Stimulated activated CD4-positive, alpha-beta T cell treated with anti-CD3 and anti-CD28 coated beads, Interleukin-12 subunit alpha, Interleukin-12 subunit beta, amount 100 ng/mL, for 4 hours (primary cell): ENCODE measurements at places on chromosomes 5 and 9.

DNA sequence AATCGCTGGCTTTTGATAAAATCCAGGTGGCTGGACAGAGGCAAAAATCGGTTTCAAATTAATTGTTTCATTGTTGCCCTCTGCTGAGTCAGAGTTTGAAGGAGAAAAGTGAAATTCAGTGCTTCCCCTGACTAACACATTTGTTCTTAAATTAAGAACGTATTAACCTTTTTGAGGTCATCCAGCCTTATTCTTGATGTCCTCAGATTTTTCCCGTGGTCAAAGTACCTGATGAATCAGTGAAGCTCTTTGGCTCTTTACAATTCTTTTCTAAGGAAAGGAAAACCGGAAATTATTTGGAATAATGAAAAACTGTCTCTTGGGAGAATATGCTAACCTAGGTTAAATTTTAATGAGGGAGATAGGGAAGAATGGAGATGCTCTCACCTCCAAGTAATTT is 21.6 kb downstream of the OSMR start:
- DNase-seq: no peak

- DNase-seq: no peak
These were observed 86.1 kb downstream of the FGF18 start for GRCh38 chr5:171505473-171506043.

DNA sequence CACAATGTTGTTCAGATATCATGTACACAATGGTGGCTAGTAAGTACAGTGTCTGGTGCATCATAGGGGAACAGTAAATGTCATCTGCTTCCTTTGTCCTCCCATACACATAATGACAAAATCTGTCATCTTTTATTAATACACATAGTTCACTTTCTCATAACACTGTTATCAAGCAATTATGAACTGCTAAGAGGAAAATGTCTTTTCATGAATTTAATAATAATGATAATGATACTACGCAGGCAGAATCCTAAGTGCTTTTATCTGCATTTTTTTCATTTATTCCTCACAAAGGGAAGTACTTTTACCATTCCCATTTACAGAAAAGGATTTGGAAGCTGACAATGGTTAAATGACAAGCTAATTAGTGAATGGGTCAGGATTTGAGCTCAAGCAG is 35.7 kb downstream of the DPYSL3 start:
- DNase-seq: no peak

GRCh38 chr9:38164659-38165221 is 95.7 kb upstream of the SHB start:
- DNase-seq: no peak

- DNase-seq: no peak
These were observed 200.4 kb downstream of the LRRC70 start for GRCh38 chr5:62779010-62779422.

DNA sequence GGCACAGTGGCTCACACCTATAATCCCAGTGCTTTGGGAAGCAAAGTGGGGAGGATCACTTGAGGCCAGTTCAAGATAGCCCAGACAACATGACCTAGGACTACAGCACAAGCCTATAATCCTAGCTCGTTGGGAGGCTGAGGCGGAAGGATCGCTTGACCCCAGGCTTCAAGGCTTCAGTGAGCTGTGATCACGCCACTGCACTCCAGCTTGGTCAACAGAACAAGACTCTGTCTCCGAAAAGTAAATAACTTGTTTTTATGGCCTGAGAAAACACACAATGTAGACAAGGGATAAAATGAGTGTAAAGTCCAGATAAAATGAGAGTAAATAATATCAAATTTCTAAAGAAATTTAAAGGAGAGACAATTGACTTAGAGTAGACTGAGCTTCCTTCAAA is 26.3 kb downstream of the SHLD3 start:
- no peak for DNase-seq

DNA sequence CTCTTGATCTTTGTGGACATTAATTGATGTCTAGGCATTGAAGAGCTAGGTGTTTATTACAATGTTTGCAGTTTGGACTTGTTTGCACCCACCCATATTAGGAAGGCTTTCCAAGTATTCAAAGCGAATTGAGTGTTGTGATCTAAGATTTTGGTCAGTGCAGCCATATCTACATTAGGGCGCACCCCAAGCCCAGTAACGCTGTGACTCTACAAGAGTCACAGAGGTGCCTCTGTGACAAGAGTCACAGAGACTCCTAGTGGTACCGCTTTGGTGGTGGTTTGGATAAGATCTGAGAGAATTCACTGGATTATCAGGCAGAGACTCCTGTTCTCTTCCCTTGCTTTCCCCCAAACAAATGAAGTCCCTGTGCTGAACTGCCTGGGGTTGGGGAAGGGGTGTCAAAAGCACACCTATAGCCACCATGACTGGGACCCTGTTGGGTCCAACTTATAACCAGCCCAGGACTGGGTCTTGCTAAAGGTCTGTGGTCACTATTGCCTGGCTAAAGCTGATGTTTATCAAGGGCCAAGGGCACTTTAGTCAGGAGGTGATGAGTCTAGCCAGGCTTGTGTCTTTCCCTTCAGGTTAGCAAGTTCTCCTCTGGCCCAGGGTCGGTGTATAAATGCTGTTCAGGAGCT is 114.1 kb upstream of the RIOK2 start:
- DNase-seq: no peak

DNA sequence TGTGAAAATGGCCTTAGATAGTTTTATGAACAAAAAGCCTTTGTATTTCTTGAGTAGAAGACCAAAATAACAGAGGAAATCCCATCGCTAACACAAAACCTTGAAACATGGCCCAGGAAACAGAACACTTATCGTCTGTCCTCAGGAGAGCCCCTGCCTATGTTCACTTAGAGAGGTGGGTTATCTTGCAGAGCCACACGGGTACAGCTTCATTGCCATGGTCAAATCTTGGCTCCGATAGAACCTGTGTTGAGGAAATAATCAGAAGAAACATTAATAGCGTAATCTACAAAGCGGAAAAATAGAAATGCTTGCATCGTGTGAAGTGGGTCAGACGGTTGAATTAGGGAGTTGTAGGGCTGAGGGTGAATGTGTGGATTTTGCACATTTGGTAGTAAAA is 216.1 kb downstream of the MAST4 start:
- no peak for DNase-seq

DNA sequence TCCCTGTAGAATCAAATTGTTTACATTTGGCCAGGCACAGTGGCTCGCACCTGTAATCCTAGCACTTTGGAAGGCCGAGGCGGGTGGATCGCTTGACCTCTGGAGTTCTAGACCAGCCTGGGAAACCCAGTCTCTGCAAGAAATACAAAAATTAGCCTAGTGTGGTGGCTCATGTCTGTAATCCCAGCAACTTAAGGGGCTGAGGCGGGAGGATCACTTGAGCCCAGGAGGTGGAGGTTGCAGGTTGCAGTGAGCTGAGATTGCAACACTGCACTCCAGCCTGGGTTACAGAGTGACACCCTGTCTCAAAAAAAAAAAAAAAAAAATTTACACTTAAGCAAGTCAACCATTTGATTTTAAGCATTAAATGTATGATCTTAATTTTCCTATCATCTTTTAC is 17.5 kb upstream of the IQGAP2 start:
- DNase-seq: no peak

- DNase-seq: no peak
These were observed 87.5 kb downstream of the SLIT3 start for GRCh38 chr5:169213479-169213878.

DNA sequence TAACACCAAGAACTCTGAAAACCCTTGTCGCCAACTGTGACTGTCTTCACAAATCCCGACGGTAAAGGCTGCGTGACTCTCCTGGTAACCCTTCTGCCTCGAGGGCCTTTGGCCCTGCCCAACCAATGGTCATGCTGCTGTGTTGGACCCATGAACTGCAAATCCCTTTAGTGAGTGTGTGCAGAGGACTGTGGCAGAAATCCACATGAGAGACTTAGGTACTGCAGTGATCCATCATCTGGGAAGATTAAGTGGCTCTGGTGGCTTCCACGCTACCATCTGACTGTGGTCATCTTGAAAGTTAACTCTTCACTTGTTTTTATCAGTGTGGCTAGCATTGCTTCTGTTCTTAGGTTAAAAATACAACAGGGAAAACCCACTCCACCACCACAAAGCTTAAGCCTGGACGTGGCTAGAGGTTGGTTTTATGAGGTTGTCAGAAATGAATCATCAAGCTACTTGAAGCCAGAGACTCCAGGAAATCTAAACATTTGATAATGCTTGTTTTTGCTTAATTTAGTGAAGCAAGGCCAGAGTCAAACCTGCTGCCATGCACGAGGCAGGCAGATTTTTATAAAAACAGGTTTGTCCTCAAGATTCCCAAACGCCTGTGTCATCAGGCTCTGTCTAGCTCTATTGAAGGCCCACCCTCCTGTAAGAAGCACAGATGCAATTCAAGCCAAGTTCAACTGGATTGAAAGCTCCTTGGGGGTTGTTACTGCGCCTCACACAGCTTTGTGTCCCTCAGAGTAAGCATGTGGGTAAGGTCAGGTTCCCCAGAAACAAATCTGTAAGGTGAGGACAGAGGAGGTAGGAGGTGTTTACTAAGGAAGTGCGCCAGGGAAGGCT is 52.7 kb upstream of the ERCC6L2 start:
- no peak for DNase-seq

- DNase-seq: no peak
These were observed 126.8 kb upstream of the STC2 start for GRCh38 chr5:173454736-173455598.

GRCh38 chr9:123318202-123318601 is 37.8 kb upstream of the CRB2 start:
- no peak for DNase-seq

DNA sequence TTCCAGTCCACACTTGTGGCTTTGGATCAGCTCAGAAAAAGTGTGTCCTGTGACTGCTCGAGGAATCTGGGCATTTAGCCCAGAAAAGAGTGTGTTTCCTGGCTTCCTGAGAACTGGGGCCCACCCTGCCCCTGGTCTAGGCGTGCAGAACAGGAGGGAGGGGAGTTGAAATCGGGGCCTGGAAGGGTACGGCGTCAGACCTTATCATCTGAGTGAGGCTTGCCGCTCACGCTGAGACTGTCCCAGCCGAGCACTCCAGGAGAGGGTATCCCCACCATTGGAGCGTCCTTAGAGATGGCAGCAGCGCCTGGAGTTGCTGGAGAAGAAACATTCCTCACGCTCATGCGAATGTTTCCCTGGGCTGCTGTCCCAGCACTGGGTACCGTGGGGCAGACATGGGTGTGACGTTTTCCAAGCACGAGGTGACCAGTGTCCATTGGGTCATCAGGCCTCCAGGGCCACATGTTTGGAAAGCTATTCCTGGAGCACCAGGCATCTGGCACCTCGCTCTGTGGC is 22.5 kb downstream of the NEK6 start:
- DNase-seq: no peak

- DNase-seq: no peak
These were observed 900.4 kb upstream of the ARRDC3 start for GRCh38 chr5:92283521-92283920.

GRCh38 chr5:160367885-160368284 is 2.5 kb downstream of the C1QTNF2 start:
- no peak for DNase-seq

DNA sequence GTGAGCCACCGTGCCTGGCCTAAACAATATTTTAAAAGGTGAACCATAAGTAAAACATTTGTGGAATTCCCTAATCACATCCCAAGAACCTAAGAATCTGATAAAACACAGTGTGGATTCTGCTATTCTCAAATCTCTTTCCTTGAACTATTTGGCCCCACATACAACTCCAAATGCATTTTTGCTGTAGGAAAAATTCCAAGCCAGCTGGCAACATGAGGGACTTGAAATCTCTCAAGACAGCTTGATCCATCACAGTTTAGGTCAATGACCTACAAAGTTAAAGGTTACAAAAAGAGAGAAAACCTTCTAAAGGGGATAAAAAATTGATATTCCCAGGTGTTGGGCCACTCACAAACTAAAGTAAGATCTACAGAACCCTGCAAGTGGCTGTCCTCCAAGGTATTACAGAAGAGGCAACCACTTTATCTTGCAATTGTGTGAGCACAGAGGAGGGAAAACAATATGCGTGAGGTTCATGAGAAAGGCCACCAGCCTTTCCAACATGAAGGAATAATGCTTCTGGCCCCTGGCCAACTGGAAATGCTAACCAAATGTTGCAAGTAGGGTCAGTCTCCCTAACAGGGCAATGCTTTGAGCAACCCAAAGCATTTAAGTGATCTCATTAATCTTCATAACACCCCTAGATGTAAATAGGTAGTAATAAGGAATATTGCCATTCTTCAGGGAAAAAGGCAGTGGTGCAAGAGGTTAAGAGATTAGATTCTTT is 221.4 kb downstream of the SEMA5A start:
- DNase-seq: no peak
